CD8-positive, alpha-beta memory T cell (primary cell): ENCODE measurements at places on chromosomes 2 and 18. TPM values are rescaled to one million over a fixed set of nuclear protein-coding genes. Genes with fewer than 3 reads are reported as not detected.

GRCh38 chr2:145156199-145156598, 636.3 kb upstream of the ZEB2 start:
- DNase-seq = no peak

SPDYA gene
- 0.84 TPM for total RNA-seq

ZNF513 gene
- total RNA-seq = 9.2 TPM

GRCh38 chr2:53437371-53437770, 330.2 kb upstream of the CHAC2 start:
- no peak for DNase-seq

DIPK1C gene
- total RNA-seq = not detected

SNTG2 gene
- 1.3 TPM for total RNA-seq

ZAP70 gene
- total RNA-seq = 180 TPM

- no peak for DNase-seq
These were observed 184.1 kb downstream of the MTCL1 start for GRCh38 chr18:8889489-8889888.

LMAN2L gene
- 9.9 TPM for total RNA-seq

GRCh38 chr18:48355276-48356115, 53.7 kb downstream of the ZBTB7C start:
- DNase-seq = no peak

DNA sequence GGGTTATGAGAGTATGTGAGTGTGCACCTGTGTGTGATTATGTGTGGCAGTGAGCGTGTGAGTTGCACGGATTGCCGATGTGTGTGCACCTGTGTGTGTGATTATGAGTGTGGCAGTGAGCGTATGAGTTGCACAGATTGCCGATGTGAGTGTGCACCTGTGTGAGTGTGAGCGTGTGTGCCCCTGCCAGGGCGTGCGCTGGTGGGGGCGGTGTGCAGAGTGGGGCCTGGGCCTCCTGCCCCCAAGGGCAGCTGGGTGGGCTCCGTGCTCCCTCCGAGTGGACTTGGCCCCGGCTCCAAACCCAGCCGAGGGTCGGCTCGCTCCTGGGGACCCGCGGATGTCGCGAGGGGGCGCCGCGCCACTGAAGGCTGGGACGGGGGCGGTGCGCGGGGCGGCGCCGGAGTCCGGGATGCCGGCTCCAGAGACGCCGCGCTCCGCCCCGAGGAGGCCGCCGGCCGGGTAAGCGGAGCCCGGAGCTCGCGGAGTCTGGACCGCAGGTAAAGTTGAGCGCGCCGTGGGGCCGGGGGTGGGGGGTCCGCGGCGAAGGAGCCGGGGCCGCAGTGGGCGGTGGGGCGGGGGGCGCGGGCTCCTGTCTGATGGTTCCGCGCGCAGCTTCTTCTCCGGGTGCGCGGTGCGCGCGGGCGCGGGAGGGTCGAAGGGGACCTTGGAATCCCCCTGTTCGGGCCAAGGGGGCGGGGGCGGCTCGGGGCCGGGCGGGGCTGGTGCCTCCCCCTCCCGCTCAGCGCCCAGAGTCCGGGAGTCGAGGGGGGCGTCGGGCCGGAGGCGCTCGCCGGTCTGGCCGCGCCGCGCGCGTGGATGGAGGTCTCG, at the start of gene KCNG2:
Gene KCNG2, plus strand, starts transcription at position 421 of the 828 bp plus-strand sequence. CDS start 65,730 bp downstream, outside the sequence.
- DNase-seq = peak; percentile 31

DNA sequence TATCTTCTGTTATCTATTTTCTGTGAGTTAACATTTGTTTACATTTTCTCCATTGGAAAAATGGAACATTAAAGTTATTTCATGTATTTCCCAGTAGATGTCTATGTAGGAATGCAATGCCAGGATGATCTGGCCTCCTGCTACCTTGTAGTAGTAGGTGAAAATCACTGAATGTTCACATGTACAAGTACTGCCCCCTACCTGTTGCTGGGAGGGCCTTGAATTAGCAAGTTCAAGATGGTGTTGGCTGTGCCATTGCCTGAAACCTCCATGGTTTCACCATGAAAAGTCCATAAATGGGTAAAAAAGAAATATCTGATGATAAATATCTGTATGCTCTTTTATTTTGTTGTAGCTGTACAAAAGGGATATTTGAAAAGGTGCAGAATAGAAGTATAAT, 30.7 kb downstream of the XRCC5 start:
- DNase-seq = no peak

DNA sequence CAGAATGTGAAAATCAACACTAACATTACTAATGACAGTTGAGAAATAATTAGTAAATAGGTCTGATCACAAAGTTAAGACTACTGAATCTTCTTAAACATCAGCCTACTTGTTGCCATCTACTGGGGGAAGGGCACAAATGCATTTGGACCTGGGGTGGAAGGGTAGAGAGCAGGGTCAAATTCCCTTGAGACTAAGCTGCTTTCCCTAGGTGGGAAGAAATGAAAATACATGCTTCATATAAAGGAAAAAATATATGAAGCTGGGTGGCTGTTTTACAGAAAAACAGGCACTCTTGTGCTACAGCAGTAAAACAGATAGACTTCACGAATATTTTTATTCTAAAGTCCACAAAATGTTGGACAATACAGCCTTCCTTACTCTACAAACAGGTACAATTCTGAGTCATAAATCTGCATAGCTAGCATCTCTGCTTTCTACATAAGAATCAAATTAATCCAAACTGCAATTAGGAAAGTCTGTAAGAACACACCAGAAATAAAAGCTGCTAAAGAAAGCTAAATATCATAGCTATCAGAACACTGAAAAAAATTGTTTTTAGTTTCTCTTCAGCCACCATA, 10.9 kb downstream of the TRIP12 start:
- no peak for DNase-seq

GRCh38 chr2:72846171-72847095, 20.6 kb upstream of the EXOC6B start:
- DNase-seq = no peak

- no peak for DNase-seq
These were observed 38.1 kb downstream of the CHN1 start for GRCh38 chr2:174967086-174967485.

- DNase-seq = no peak
These were observed 105.2 kb downstream of the CCDC85A start for GRCh38 chr2:56288838-56289580.

FIGN gene
- total RNA-seq = not detected

GRCh38 chr2:227860221-227860641, 11.2 kb upstream of the DAW1 start:
- no peak for DNase-seq

DNA sequence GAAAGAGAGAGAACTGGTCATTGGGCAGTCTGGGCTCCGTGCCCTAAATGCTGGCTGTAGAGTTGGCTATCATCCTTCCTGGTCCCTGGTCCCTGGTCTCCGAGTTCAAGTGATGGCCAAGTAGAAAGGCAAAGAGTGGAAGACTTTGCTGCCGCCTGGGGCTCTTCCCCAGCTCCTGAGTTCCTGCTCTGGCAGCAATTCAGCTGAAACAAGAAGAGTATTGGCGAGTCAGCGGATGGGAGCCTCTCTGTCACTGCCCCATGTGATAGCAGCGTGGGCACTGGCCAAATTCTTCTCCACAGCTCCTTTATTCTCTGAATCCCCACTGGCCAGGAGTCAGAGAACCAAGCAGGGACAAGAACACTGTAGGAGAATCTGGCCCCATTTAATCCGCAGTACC, 351.0 kb upstream of the POU3F3 start:
- no peak for DNase-seq

DNA sequence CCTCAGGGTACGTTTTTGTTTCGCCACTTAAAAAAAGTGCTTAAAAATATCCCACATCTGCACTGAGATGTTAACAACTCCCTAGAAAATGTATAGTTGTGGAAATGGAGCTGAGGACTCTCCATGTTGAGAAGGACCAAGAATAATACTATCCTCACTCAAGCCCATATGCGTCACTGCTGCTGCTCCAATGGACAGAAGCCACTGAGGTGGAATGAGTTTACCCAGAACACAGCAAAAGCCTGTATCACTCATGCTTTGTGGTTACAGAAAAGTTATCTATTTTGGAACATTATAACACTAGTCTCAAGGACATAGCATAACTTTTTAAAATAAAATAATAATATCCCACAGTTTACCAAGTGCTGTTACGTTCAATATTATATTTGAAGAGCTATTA, 31.9 kb downstream of the DSC3 start:
- DNase-seq = no peak

GRCh38 chr18:60880184-60880583, 453.0 kb upstream of the CDH20 start:
- DNase-seq = no peak

GRCh38 chr2:148896136-148896535, 21.1 kb downstream of the KIF5C start:
- no peak for DNase-seq

DNA sequence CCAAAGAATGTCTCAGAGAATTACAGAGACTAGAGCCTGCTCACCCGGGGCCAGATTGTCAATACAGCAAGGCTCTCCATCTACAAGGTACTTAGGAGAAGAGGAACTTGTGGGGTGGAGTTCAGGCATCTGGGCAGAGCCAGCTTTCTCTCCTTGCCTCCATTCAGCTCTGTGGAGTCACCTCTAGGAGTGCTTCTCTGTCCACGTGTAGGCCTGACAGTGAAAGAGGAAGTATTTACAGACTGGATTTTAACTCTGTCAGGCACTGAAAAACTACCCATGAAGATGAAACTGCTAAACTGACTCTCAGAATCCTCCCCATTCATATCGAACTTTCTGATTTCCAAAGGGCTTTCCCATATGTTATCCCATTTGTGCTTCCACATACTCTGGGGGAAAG, 315.6 kb downstream of the SETBP1 start:
- DNase-seq = no peak

GRCh38 chr2:88318956-88319330, 133.6 kb downstream of the FOXI3 start:
- DNase-seq = no peak

CCDC195 gene
- not detected for total RNA-seq

NLRC4 gene
- 0.07 TPM for total RNA-seq

HOXD4 gene
- not detected for total RNA-seq

GALR1 gene
- not detected for total RNA-seq

ANKRD30BL gene
- not detected for total RNA-seq

CDH7 gene
- total RNA-seq = not detected

ANKRD53 gene
- total RNA-seq = not detected

EMILIN1 gene
- 0.79 TPM for total RNA-seq

- no peak for DNase-seq
These were observed 19.6 kb downstream of the RSAD2 start for GRCh38 chr2:6896930-6897759.

GRCh38 chr2:122390406-122390805, 635.0 kb downstream of the TSN start:
- DNase-seq = no peak

GRCh38 chr18:13039806-13040205, 48.6 kb downstream of the CEP192 start:
- DNase-seq = no peak

- DNase-seq = no peak
These were observed 35.9 kb downstream of the ZNF385B start for GRCh38 chr2:179825494-179825893.

GRCh38 chr18:79485788-79486355, 90.1 kb downstream of the NFATC1 start:
- DNase-seq = no peak

GALNT13 gene
- not detected for total RNA-seq
